ENCODE measurements at places on chromosomes 6 and 20. TPM values are rescaled to one million over a fixed set of nuclear protein-coding genes. Genes with fewer than 3 reads are reported as not detected.
A peak's percentile ranks its signal among the peaks of the same experiment; 100 is the strongest.

GRCh38 chr20:53757472-53757913, 163.9 kb upstream of the ZNF217 start:
- no peak for DNase-seq

Gene WFDC5
- not detected for total RNA-seq

DNA sequence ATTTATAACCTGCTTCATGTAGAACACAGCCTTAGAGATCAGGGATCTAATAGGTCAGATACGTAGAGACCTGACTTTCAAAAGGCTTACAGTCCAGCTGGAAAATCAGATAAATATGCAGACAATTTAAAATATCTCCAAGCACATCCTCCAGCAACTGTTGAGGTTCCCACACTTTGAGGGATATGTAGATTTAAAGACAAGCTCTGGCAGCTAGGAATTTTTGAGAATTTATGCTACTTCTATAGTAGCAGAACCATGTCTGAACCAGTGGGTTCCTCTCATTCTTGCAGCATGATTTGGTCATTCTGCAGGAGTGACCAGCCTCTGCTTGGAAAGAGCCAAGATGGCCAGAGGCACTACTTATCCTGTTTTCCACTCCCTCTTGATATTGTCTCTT, 60.5 kb downstream of the CYB5R4 start:
- no peak for DNase-seq

Gene MLIP
- total RNA-seq: not detected

DNA sequence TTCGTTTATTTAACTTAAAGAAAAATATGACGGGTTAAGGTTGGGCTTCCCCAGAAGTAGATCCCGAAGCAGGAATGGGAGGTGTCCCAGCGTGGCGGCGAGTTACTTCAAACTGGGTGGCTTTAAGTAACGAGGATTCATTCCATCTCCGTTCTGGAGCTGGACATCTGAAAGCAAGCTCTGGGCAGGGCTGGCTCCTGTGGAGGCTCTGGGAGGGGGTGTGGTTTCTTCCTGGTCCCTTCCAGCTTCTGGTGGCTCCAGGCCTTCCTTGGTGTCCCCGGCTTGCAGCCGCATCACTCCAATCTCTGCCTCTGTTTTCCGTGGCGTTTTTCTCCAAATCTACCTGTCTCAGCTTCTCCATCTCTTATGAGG, 47.3 kb upstream of the BHLHE23 start:
- no peak for DNase-seq

DNA sequence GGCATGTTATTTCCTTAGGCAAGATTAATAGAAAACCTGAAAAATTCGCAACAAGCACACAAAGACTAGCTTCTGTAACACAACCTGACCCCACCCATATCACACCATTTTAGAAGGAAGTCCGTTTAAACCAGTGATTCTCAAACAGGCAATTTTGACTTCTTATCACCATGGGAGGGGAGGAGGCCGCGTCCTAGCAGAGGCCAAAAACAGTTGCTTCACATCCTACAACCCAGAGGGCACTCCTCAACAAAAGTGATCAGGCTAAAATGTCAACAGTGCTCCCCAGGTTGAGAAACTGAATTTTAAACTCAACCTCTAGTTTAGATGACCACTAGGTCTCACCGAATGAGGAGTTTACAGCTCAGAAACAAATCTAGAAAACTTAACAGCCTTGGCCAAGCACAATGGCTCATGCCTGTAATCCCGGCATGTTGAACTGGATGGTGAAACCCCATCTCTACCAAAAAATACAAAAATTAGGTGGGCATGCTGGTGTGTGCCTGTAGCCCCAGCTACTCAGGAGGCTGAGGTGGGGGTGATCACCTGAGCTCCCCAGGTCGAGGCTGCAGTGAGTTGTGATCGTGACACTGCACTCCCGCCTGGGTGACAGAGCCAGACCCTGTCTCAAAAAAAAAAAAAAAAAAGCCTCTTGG, 3.4 kb downstream of the SNX5 start:
- DNase-seq: no peak

GRCh38 chr20:63114693-63115311, 101.1 kb downstream of the YTHDF1 start:
- no peak for DNase-seq

DNA sequence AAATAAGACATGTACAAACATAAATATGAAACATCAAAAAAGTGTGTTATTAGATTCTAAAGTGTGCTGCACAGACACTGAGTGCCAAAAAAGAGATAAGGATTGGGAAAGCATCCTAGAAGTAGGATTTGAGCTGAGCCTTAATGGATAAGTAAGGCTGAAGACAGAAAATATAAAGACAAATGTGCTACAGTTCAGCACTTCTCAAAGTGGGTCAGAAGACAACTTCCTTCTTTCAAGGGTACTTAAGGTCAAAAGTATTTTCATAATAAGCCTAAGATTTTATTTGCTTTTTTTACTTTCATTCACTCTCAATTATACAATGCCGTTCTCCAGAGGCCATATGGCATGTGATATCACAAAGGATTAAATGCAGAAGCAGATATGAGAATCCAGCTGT, 16.8 kb downstream of the USP45 start:
- DNase-seq: no peak

- no peak for DNase-seq
Measured at GRCh38 chr6:169893624-169894023, 142.2 kb downstream of the ERMARD start.

DNA sequence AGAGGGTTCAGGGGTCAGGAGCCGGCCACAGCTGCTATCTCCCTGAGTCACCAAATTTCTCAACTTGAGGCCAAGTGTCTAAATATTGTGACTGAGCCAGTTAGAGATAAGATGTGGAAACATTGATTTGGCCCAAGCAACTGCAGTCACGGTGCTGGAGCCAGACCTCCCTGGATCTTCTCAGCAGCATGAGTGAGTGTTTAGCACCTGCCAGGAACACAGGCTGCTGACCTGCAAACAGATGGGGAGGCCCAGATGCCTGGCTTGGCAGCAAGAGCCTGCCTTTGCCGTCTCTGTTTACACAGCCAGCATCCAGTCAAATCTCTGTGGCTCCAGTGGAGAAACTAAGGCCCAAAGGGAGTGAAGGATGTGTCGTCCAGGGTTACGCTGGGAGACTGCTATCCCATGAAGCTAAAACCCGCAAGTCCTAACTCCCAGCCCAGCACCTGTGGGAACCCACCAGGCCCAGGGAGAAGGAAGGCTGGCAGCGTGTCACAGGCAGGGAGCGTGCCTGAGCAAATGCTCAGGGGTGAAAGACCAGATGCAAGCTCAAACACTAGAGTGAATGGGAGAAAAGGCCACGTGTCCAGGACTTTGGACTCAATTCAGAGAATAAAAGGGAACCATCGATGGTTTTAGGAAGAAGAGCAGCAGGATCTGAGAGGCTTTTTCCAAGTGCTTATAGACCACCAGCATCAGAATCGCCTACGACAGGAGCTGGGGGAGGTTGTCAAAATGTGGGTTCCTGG, 15.9 kb upstream of the PTGIS start:
- DNase-seq: peak; percentile 73

- DNase-seq: no peak
Measured at GRCh38 chr20:48742912-48743680, 84.7 kb downstream of the PREX1 start.

Gene MCHR2
- not detected for total RNA-seq

DNA sequence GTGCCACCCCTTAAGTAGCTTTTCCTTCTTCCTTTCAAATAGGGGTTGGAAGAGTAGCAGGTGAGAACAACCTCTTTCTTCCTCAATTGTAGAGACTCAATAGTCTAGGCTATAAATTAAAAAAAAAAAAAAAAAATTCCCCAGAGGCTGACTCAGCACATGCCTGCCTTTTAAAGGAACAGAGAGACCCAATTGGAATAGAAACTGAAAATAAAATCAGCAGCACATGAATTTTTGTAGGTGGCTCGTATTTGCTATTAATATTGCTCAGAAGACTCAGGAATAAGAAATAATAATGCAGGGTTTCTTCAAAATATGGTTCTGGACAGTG, 19.3 kb downstream of the TOP1 start:
- no peak for DNase-seq

DNA sequence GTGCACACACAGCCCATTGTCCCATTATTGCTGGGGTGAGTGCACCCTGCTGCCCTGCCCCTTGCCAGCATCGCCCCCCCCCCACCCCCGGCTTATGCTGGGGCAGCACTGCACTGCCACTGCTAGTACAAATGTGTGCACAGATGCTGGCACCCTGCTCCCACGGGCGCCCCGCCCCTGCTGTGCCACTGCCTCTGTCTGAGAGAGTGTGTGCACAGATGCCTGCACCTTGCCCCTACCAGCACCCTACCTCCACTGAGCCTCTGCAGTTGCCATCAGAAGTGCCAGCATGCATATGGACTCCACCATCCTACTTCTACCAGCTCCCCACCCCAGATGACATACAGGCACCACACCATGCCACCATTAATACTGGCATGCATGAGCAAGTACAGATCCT, 454.6 kb upstream of the KHDRBS2 start:
- no peak for DNase-seq

Gene POLH
- total RNA-seq: 14.7 TPM
